Activated CD4-positive, alpha-beta memory T cell treated with anti-CD3 and anti-CD28 coated beads, Interleukin-2, amount 10 ng/mL, durations not matched to agents 7 days and 5 days (primary cell): ENCODE measurements at places on chromosomes 12 and 14. TPM values are rescaled to one million over a fixed set of nuclear protein-coding genes. Genes with fewer than 3 reads are reported as not detected.

The VRTN gene
- total RNA-seq, result not detected

GRCh38 chr14:54186821-54187763, 209.7 kb upstream of the CDKN3 start:
- DNase-seq, result no peak

GRCh38 chr12:67720351-67720856, 71.9 kb downstream of the DYRK2 start:
- no peak for DNase-seq

DNA sequence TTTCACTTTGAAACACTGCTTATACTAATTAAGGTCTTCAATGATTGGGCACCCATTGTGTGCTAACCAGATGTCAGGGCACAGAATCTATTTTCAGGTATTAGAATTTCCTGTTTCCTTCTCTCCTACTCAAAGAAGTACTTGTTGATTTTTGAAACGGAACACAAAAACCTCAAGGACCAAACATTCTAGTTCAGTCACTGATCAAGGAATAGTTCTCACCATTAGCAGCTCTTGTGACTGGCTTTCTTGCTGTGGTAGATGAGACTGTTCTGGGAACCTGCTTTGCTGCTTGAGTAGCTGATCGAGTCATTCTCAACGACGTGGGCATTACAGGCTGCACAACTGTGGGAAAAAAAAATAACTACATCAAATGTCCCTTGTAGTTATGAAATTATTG, 11.0 kb downstream of the DLGAP5 start:
- no peak for DNase-seq

DNA sequence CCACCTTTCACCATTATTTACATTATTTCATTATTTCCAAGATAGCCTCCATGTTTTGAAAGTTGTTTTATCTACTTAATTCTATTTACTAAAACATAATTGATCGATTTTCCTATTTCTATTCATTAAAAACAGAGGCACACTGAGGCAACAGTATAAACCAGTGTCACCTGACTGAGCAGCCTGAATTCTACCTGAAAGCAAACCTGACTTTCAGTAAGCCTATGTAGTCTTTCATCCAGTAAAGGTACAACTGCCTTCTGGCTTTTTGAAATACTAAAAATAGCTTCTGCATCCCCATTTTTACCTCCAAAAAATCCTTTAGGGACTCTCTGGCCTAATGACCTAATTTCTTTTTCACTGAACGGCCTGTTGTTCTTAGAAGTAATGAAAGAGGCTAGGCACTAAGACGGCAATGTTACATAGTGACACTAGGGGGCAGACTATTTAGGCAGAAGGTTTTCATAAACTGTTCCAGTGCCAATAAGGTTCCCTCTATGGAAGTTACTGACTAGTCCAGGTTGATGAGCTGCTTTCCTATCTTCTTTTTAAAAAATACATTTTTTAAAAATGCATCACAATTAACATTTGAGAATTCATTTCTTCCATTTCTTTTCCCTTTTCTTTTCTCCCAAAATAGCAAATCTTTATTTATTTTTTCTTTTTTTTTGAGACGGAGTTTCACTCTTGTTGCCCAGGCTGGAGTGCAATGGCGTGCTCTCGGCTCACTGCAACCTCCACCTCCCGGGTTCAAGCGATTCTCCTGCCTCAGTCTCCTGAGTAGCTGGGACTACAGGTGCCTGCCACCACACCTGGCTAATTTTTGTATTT, 17.5 kb downstream of the ANAPC5 start:
- DNase-seq, result no peak
